ENCODE measurements at places on chromosomes 4 and X.

GRCh38 chr4:25172961-25173915 is 13.0 kb upstream of the SEPSECS start:
- DNase-seq: no peak

- no peak for DNase-seq
Measured at GRCh38 chr4:76515975-76516843, 81.2 kb downstream of the SHROOM3 start.

DNA sequence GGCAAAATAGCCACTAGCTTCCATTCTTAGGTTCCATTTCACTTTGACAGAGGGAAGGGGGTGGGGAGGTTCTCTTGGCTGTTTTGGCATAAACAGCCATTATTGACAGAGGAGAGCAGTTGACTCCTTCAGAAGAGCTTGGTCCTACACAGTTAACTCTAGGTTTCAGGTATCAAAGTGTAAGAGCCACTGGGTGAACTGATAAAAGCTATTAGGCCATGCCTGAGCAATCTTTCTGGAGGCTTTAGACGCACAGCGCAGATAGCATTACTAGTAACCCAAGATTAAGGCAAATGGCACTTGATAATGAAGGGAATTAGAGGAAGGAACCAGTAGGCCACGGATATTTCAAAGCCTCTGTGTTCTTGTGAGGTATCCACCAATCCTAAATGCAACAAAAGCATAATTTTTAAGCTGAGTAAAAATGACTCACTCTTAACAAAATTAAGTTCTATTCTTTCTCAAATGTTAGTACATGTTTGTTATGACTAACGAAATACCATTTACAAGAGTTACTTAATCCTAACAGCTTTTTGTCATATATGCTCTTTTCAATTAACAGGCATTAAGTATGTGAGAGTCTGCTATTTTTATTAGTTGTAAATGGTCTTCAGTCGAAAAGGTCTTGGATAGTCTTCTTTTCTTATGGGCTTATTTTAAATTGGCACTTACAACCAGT is 53.6 kb downstream of the SLC7A11 start:
- no peak for DNase-seq

- DNase-seq: no peak
Measured at GRCh38 chr4:112190684-112191083, 40.9 kb upstream of the AP1AR start.

DNA sequence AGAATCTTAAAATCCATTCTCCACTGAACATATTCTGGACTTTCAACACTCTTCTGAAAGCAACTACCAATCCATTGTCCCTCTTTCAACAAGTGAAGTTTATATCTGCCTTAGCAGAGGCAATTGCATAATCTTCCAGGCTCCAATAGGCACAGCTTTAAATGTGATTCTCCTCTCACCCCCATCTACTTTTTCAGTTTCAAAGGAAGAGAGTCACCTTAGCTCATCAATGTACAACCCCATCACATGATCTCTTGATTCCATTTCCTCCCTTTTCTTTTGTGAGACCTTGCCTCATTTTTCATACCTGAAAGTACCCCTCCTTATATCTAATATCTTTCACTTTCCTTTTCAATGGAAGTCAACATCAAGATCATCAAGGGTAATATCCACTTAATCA is 921.7 kb upstream of the EPHA5 start:
- DNase-seq: no peak

DNA sequence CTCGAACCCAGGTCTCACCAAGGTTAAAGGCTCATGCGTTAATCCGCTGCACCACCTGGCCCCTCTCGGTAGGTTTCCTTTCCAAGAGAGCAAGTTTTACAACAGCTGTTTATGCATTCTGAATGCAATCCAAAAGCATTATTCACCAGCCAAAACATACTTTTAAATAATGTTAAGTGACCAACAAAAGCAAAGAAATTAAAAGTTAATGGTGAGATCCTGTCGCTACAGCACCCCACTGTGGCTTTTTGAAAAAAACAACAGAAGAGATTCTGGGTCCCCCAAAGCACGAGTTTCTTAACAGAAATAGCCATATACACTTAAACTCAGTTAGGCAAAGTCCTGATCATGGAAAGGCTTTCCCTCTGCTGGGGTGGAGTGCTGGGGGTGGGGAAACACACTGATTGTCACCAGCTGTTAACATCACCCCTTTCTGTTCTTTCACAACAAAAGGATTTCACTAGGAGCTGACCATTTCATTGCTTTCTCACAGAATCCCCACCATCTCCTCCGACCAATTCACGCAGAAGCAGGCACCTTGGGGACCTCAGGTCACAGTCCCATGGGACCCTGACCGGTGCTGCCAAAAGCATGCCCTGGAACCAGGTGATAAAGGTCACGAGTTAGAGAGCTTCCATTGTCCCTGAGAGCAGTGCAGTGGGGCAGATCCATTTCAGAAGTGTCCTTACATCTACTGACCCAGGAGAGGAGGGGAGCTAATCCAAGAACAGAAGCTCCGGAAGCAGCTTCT is 51.2 kb downstream of the ZNF827 start:
- no peak for DNase-seq

DNA sequence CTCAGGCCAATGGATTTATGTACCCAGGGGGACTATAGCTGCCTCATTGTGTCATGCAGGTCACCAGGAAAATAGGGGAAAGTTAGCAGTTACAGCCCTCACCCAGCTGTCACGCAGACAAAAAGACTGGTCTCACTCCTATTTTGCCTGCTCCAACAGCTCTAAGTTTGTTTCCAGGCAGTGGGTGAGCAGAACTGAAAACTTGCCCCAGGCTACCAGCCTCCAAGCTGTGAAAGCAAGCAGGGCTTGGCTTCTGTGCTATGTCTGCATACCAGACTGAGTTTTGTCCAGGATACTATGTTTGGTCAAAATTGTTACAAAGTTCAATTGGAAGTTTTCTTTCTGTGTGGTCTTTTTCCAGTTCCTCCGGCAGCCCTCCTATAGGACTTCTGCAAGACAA is 628.4 kb downstream of the FAM133A start:
- no peak for DNase-seq

DNA sequence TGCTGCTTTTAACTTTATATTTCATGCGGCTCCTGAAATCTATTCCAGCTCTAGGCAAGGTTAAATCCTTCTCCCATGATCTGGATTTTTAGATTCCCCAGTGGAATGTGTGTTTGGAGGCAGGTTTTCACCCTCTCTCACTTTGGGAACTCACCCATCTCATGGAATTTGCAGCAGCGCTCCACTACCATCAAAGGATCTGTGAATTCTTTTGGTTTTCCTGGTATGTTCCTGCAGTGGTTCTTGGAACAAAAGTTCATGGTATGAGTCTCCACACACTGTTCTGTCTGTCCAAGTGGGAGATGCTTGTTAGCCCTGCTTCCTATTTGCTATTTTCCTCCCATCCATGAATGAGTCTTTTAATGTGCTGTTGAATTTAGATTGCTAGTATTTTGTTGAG is 14.0 kb downstream of the APOOL start:
- no peak for DNase-seq

- DNase-seq: no peak
Measured at GRCh38 chr4:140085062-140085622, 68.8 kb downstream of the MAML3 start.

GRCh38 chrX:64739792-64740378 is 236.4 kb downstream of the ZC4H2 start:
- DNase-seq: no peak

DNA sequence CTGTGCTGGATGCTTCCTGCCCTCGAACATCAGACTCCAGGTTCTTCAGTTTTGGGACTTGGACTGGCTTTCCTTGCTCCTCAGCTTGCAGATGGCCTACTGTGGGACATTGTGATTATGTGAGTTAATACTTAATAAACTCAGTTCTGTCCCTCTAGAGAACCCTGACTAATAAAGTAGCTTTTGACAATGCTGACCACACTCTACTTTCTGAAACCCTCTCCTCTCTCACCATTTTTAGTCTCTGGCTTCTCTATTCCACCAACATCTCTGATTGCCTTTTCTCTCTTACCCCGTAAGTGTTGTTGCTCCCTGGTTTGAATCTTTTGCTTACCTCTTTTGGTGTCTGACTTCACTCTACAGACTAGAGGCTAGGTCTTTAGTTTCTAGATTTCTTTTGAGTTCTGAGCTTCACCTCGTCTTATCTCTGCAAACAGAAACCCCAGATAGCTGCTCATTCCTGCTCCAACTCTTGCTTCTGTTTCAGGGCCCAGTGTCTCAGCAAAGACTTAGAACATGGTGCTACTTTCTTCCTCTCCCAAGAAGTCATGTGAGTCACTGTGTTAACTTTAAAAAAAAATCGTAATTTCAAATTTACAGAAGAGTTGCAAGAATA is 11.4 kb downstream of the TMSB4X start:
- no peak for DNase-seq

DNA sequence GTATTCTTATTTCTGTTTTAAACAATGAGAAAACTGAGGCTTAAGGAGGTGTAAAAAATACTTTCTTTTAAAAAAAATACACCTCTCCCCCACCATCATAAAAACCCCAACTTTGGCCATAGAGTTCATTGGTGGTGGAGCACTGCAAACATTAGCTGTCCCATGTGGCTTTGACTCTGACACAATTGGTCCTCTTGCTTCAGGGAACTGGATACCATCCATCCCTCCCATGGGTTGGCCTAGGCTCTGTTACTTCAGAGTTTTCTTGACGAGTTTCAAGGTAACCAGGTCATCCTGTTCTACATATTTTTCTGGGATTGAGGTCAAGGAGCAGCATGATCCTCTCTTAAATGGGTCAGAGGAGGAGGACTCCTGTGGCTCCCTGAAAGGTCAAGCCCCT is 50.5 kb downstream of the TMEM164 start:
- no peak for DNase-seq

- DNase-seq: no peak
Measured at GRCh38 chrX:123330229-123330942, 146.3 kb downstream of the GRIA3 start.

GRCh38 chrX:68599256-68600152 is 48.0 kb upstream of the STARD8 start:
- no peak for DNase-seq

- no peak for DNase-seq
Measured at GRCh38 chr4:139018501-139018900, 2.9 kb downstream of the NOCT start.

DNA sequence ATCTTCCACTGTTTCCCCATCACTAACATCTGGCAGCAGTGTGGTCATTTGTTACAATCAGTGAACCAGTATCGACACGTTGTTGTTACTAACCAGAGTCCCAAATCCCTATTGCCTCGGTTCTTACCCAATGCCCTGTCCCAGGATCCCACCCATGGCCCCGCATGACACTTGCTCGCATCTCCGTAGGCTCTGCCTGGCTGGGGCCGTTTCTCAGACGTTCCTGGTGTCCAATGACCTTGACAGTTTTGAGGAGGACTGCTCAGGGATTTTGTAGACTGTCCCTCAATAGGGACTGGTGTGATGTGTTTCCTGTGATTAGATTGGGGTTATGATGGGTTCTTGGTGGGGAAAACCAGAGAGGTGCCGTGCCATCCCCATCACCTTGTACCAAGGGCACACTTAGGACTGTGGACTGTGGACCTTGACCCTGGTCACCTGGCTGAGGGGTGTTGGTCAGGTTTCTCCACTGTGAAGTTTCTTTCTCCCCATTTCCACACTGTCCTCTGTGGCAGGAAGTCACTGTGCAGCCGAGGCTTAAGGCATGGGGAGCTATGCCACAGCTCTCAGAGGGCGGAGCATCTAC is 108.4 kb downstream of the ADRA2C start:
- no peak for DNase-seq

GRCh38 chr4:29046186-29046585 is 1674.0 kb upstream of the PCDH7 start:
- DNase-seq: no peak
